ENCODE measurements at places on chromosomes 7 and 10.

- no peak for DNase-seq
These were observed 818.6 kb downstream of the GRID1 start for GRCh38 chr10:85548034-85548433.

- DNase-seq, result no peak
These were observed 519 bp upstream of the ZNF655 start for GRCh38 chr7:99557940-99558305.

DNA sequence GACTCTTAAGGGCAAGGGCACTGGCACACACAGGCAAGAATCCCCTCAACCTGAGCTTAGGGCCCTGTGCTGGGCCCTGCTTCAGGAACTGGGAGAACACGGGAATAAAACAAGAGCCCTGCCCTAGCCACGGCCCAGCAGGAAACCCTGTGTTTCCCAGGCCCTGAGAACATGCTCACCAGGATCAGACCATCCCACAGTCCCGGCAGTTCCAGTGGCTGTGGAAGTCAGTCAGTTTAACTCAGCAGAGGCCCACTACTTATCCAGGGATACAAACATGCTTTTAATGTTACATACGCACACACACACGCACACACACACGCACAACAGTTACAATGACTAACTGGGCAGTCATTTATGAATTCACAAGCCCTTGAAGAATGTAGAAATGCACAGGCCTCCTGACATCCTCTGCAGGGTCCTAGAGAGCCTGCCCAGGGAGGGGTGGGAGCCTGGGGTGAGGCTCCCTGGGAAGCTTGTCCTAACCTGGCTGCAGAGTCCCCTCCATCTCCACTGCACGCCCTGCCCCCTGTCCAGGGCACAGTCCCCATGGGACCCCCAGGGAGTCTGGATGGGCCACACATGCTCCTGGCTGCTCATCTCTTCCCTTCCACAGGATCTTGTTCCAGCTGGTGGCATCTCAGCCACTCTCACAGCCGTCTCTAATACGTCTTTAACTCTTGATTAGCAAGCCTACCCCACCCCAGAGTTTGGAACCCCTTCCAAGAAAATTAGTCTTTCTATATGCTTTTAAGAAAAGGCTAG lies 97.6 kb downstream of the TCERG1L start:
- DNase-seq, result no peak

DNA sequence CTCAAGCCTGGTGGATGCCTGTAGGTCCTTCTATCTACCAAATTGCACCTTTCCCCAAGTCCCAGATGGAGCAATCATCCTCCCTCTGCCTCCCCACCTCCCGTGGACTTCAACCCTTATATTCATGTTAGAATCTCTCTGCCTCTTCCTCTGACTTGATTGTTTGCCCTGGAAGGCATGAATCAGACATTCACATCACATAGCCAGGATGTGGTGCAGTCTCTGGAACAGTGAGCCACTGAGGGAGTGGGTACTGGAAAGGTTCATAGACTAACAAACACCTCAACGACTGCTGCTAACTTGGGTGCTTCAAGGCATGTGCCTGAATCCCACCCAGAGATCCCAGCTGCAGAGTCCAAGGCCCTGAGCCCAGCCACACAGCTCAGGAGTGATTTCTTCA lies 494.0 kb downstream of the TNS3 start:
- DNase-seq, result no peak

DNA sequence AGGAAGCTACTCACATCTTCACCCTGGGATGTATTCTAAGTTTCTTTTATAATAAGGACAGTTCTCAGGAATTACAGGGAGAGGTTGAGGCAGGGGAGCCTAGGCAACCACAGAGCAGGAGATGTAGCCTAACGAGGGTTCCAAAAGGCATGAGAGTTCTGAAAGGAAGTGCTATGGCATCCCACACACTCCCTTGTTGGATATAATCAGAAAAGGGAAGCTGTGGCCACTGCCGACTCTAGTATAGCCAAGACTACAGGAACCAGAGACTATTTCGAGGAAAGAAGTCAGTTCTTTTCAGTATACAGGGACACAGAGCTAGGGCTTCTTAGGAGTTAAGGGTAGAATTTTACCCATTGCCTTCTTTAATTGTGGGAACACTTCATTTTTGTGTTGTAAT lies 11.0 kb downstream of the PRR15 start:
- DNase-seq, result no peak

GRCh38 chr7:130299866-130300265 lies 6.9 kb downstream of the CPA4 start:
- no peak for DNase-seq

GRCh38 chr7:155833651-155834050 lies 21.4 kb upstream of the SHH start:
- no peak for DNase-seq

GRCh38 chr7:156950381-156950858 lies 908 bp downstream of the NOM1 start:
- DNase-seq, result no peak

DNA sequence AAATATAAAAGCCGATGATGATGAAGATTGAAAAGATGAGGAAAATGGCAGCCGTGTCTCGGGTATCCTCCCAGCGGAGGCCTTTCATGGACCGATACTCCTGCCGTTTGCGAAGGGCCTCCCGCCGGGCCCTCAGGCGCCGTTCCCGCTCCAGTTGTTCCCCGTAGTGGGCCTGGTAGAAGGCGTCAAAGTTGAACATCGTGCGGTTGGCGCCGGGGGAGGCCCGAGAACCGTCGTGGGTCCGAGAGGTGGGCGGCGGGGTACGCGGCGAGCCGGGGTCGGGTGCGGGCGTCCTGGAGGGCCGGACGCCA lies 553 bp downstream of the DNAJC30 start:
- DNase-seq, result no peak

- no peak for DNase-seq
These were observed 39.6 kb downstream of the WIPI2 start for GRCh38 chr7:5229451-5230264.

- no peak for DNase-seq
These were observed 163.7 kb downstream of the WNT2 start for GRCh38 chr7:117158941-117159697.

DNA sequence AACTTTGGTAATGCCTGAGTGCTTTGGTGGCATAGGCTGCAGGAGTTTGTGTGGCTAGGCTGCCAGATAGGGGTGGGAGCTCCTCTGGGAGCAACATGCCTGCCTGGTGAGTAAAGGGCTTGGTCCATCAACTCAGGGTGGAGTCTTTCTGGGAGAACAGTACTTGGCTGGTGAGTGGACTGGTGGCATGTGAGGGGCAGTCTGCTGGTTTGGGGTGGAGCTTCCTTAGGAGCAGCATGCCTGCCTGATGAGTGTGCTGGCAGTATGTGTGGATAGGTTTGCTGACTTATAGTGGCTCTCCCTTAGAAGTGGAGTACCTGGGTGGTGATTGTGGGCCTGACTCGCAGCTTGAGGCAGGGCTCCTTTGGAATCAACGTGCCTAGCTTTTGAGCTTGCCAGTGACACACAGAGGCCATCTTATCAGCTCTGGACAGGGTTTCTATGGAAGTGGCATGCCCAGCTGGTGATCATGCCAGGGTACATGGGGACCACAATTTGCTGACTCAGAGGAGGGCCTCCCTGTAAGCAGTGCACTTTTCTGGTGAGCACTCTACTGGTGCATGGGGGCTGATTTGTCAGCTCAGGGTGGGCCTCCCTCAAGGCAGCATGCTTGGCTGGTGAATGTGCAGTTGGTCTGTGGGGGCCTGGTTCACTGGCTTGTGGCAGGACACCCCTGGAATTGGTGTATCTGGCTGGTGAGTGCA lies 35.0 kb upstream of the SRI start:
- DNase-seq, result no peak

DNA sequence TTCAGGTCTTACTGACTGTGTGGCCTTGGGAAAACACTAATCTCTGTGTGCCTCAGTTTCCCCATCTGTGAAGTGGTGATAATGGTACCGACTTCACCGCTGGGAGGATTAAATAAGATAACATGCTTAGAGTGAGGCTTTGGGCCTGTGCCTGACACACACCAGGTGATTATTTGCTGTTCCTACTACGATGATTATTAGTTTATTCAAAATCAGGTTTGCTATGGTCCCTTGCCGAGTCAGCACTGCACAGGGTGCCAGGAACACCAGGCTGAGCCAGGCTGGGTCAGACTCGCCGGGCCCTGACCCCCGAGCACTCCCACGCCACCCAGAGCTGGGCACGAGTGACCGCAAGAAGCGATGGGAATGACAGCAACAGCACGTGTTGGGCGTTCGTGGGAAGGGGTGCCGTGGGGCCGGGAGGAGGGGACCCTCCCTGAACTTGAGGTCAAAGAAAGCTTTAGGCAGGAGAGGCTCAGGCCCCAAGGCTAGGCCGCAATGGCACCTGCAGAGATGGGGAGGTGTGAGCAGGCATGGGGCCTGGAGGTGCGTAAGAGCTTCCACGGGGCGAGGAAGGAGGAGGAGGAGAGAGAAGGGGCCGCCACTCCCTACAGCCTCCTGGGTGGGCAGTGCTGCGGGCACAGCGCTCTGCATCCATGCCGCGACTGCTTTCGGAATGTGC lies 325.4 kb downstream of the DNAJB6 start:
- no peak for DNase-seq

DNA sequence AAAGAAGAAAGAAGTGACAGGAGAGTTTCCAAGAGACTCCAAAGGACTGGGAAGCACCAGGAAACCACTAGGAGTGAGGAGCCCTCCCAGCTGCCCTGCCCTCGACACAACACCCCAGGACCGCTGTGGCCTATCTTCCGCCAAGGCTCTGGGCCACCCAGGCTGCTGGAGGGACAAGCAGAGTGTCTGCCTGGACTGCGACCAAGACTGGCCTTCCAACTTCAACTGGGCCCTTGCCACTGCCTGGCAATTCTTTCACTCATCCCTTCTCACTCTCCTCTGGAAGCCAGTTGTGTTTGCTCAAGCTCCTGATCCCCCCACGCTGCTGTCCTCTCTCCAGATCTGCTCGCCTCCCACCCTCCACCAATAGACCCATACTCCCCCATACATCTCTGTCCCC lies 10.2 kb downstream of the KIAA1549 start:
- no peak for DNase-seq

GRCh38 chr10:71511206-71511605 lies 114.5 kb downstream of the CDH23 start:
- DNase-seq, result no peak

DNA sequence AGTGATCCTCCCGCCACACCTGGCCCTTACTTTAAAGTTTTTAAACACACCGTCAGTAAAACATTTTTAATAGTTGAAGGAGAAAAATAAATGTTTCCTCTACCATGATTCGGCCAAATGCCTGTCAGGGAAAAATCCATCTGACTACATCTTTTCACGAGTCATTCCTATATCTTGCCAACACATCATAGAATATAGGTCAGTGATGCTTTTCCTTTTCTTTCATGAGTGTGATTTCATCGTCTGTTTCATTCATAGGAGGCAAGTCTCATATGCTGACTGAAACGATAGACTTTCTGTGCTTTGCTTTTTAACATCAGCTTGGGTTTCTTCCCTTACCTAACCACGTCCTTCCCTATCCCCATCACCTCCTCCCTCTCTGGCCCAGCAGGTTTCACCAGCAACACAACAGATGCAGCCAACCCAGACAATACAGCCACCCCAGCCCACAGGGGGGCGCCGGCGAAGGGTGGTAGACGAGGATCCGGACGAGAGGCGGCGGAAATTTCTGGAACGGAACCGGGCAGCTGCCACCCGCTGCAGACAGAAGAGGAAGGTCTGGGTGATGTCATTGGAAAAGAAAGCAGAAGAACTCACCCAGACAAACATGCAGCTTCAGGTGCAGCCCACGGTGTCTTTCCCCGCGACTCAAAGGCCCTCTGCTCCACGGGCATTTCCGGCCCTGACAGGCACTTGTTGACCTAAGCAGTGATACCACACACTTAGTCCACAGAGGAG lies 149.2 kb downstream of the TRIL start:
- DNase-seq, result no peak

DNA sequence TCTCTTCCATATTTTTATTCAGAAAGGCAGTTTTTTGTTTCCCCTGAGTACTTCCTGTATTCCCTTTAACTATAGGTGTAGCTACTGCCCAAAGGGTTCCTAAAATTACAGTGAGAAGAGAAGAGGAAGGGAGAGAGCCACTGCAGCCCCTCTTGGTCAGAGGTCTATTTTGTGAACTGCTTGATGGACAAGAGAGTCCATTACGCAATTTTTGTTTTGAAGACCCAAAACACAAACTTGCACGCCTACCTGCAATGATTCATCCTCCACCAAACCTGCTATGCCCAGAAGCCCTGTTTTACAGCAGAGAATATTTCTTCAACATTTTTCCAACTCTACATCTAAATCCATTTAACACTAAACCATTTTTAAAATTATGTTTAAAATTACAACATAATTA lies 75.1 kb downstream of the PDE1C start:
- DNase-seq, result no peak

Data from stimulated activated CD4-positive, alpha-beta T cell treated with anti-CD3 and anti-CD28 coated beads, Interleukin-1b, Interleukin-23, amount 100 ng/mL, for 4 hours (primary cell).